RWPE2 (cell line): ENCODE measurements at places on chromosomes 7 and 10.

- no peak for DNase-seq
Measured at GRCh38 chr10:113576852-113577251, 24.0 kb downstream of the HABP2 start.

DNA sequence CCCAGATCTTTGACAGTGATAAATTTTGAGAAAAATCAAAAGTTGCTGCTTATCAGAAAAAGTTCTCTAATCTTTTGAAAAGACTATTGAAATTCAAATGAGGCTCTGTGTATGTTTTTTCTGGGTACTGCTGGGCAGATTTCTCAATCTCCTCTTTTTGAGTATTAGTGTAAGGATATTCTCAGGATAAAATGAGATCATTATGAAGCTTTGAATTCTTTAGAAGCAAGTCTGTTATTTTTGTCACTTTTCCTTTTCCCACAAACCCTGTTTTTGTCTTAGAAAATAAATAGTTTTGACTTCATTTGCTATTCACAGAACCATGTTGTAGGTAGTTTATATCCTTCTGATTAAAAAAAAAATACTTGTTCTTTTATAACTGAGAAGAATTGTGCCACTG is 7.9 kb downstream of the STAM start:
- no peak for DNase-seq

DNA sequence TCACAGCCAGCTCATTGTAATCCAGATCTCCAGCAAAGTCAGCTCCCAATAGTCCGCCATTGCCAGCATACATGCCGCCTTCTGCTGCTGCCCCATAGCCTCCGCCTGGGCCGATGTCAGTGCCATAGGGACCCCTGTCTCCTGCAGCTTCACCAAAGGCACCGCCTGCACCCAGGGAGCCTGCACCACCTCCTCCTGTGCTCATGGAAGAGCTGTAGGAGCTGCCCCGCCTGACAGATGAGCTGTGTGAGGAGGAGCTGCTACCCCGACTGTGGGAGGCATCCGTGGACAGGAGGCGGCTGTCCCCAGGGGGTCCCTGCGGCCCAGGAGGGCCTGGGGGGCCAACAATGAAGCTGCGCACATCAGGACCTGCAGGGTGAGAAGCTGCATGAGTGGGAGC is 51.7 kb downstream of the COL17A1 start:
- DNase-seq, result peak; percentile 56

- DNase-seq, result peak; percentile 61
Measured at GRCh38 chr7:2220954-2221353, 11.8 kb downstream of the MAD1L1 start.

DNA sequence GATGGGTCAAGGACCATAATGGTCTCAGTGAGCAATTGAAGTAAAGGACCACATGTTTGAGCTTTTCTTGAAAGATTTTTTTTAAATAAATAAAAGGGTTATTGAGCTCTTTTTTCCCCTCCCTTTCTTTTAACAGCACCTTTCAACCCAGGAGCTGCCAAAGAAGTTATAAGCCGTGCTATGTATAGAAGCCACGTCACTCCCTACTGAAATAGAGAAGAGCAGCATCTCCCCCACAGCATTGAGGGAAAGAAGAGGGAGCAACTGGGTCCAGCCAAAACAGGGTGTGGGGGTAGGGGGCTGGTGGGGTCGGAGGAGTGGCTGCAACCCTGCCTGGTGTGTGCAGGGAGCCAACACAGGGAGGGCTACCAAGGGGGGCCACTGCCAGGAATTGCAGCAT is 227.2 kb downstream of the PLXNA4 start:
- DNase-seq, result no peak

- no peak for DNase-seq
Measured at GRCh38 chr10:35172574-35172973, 45.9 kb downstream of the CREM start.

DNA sequence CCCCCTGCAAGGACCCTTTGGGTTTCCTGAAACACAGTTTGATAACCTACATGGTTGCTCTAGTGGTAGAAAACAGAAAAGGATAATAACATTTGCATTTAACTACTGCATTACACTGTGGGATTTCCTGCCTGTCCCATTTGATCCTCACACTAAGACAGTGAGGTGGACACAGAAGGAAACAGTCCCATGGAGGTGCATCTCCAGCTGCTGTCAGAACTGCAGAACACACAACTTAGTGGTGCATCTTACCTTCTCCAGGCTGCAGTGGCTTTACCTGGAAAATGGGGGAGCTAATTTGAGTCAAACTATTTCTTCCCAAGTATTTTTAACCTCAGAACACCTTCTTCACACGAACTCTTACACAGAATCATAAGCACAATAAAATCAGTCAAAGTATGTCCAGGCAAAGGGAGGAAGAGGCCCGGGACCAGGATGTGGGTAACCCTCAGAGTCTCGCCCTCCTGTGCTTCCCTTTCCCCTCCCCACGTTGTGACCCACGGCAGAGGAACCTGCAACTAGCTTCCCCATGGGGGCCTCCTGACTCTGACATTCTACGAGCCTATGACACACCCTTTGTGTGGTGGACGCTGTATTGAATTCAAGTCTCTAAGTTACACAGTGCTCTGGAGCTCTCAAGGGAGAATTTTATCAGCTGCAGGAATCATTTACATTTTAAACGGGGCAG is 33.7 kb downstream of the SCRN1 start:
- no peak for DNase-seq

- no peak for DNase-seq
Measured at GRCh38 chr7:17902599-17902998, 37.7 kb downstream of the SNX13 start.

DNA sequence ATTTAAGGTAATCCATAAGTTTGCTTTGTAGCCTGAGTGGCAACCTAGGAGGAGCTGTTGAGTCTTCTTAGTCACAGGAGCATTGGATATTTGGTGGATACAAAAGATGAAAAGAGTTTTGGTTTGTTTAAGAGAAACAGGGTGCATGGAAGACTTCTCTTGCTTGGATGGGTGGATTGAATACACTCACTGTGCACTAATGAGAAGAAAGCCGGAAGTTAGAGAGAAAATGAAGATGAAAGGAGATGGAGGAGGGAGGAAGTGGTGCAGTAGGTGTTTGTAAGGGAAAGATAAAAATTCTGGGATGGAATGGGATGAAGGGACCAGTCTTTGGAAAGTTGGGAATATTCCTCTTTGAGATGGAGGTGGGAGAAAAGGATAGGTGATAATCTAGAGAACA is 7.7 kb downstream of the MDFIC start:
- DNase-seq, result no peak

DNA sequence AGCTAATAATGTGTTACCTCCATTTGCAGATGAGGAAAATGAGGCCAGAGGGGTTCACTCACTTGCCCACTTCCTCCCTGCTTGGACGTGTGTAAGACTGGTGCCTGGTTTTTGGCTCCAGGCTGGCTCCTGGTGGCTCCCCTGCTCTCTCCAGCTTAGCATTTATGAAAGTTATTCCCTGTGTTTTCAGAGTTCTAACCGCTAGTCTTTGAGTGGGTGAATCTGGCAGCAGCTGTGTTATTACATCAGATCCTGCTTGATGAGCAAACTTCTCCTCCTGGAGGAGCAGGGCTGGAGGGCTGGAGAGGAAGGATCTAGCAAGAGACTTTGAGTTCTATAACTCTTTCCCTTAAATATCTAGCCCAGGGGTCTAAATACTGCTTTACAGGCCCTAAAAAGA is 80.9 kb upstream of the AGBL3 start:
- DNase-seq, result no peak

GRCh38 chr7:21771266-21771665 is 174.4 kb downstream of the CDCA7L start:
- DNase-seq, result no peak

- DNase-seq, result no peak
Measured at GRCh38 chr10:49207113-49207512, 18.9 kb upstream of the TMEM273 start.

- DNase-seq, result no peak
Measured at GRCh38 chr7:12550956-12551355, 19.6 kb upstream of the SCIN start.

DNA sequence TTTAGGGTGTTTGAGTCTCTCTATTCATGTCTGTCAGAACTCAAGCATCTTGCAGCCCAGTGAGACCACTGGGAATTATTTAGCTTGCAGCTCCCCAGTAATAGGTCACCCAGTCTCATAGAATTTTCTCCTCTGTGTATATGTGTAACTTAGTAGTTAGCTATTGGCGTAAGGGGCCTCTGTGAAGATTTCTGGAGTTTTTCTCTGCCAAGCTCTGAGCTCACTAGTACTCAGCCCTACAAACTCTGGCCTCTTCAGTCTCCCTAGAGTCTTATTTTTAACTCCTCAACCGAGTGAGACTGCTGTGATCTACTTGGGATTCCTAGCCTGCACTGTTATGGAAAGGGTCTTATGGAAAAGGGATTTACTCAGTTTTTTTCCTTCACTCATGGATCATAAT is 90.2 kb downstream of the PPP1R9A start:
- DNase-seq, result no peak

DNA sequence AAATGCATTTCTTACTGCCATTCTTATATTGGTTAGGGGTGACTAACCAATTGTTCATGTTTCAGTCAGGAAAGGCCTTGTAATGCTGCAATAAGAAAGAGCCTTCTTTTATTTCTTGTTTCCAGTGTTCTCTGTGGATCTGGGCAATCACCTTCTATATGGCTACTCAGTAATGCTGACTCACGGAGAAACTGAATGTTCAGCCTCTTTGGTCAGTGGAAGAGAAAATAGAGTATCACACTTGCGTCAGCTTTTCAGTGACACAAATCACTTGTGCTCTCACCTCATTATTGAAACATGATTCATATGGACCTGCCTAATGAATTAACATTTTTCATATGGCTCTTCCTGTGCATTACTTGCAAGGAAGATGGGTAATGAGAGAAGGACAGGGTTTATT is 243.9 kb upstream of the POT1 start:
- no peak for DNase-seq

- DNase-seq, result no peak
Measured at GRCh38 chr7:41916450-41916927, 213.6 kb upstream of the INHBA start.

DNA sequence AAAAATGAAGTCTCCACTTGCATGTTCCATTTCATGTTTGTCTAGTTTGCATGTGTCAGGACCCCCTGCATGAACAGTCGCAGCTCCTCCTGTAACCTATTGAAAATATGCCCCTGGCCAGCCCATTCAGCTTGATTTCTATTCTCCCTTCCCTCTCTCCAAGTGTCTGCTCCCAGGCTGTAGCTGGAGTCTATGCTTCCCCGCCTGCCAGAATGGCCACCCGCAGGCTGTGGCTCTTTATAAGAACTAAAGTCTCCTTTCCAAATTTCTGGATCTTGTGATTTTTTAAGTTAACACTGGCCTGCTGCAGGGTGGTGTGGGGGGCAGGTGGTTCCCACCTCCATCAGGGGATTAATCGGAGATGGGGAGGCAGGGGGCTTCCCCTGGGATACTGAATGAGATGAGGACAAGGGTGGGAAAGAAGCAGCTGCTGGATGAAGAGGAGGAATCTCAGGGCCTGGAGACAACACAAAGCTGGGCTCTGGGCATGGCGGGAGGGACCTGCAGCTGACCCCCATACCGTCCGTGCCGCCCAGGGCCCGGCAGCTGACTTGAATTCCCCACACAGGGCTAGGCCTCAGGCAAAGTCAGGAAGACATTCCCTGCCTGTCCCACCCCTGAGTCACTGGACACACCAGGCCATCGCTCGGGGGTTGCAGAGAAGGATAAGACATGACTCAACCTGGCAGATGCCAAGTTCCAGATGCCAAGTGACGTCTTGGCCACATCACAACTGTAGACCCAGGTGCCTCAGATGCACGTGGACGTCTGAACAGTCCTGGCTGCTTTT is 399.5 kb upstream of the FOXK1 start:
- peak; percentile 89 for DNase-seq

DNA sequence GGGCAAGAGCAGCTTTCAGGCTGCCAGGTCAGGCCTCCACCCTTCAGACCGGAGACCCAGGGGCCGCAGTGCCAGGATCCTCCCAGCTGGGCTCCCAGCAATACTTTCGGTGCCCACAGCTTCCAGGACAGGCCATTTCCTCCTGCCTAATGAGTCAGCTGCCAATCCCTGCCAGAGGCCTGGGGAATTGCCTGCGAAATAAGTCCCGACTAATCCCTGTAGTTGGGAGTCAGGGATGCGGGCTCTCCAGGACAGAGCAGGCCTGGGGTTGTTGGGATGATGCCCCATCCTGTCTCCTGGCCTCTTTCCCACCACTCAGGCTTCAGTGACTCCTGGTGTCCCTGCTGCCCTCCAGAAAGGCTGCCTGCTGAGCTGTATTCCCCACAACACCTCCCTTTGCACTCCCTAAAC is 143.5 kb upstream of the UNC5B start:
- no peak for DNase-seq

DNA sequence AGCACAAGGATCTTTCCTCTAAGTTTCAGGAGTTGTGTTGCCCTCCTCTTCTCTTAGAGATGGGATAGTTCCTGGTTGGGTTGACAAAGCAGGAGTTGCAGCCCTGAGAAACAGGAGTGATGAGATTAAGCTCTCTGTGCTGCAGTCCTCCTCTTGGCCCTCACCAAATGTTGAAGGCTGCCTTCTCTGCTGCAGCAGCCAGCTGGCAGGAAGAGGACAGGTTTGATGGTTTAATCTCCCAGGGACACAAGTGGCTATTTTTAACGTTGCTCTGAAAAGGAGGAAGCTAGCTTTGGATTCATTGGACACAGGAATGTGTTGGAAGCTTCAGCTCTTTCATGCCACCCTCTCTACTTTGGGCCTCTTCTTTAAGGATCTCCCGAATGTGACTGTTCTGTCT is 9.4 kb downstream of the STRIP2 start:
- no peak for DNase-seq

- no peak for DNase-seq
Measured at GRCh38 chr7:36277249-36277542, 112.5 kb upstream of the ANLN start.

- DNase-seq, result no peak
Measured at GRCh38 chr10:24961582-24961981, 9.2 kb upstream of the PRTFDC1 start.

GRCh38 chr7:98458090-98458875 is 57.4 kb upstream of the BAIAP2L1 start:
- DNase-seq, result no peak

- no peak for DNase-seq
Measured at GRCh38 chr7:30281263-30281662, 3.1 kb upstream of the ZNRF2 start.

DNA sequence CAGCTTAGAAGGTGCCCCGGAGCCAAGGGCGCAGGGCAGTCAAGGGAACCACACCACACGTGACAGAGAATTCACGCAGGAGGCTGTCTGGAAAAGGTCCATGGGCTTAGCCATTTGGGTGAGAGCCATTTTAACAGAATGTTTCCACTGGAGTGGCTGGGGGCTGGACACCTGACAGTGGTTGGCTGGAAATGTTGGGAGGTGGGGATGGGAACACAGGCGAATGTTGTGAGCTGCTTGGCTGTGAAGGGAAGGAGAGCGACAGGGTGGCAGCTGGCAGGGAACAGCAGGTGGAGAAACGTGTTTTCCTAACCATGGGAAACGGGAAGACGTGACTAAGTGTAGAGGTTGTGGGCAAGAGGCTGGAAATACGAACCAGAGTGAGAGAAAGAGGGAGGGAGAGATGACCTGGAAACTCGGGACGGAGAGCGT is 100.5 kb upstream of the ZNF32 start:
- no peak for DNase-seq

GRCh38 chr10:86325158-86325557 is 41.4 kb downstream of the GRID1 start:
- DNase-seq, result no peak
